ENCODE measurements at places on chromosomes 5 and 9.

- DNase-seq = no peak
These were observed 62.6 kb upstream of the C6 start for GRCh38 chr5:41275813-41276512.

- no peak for DNase-seq
These were observed 1020.2 kb downstream of the NR2F1-AS1 start for GRCh38 chr5:92560698-92561401.

- no peak for DNase-seq
These were observed 15.2 kb upstream of the SPATA9 start for GRCh38 chr5:95697781-95698681.

GRCh38 chr5:164742025-164742424 lies 1236.6 kb downstream of the MAT2B start:
- no peak for DNase-seq

DNA sequence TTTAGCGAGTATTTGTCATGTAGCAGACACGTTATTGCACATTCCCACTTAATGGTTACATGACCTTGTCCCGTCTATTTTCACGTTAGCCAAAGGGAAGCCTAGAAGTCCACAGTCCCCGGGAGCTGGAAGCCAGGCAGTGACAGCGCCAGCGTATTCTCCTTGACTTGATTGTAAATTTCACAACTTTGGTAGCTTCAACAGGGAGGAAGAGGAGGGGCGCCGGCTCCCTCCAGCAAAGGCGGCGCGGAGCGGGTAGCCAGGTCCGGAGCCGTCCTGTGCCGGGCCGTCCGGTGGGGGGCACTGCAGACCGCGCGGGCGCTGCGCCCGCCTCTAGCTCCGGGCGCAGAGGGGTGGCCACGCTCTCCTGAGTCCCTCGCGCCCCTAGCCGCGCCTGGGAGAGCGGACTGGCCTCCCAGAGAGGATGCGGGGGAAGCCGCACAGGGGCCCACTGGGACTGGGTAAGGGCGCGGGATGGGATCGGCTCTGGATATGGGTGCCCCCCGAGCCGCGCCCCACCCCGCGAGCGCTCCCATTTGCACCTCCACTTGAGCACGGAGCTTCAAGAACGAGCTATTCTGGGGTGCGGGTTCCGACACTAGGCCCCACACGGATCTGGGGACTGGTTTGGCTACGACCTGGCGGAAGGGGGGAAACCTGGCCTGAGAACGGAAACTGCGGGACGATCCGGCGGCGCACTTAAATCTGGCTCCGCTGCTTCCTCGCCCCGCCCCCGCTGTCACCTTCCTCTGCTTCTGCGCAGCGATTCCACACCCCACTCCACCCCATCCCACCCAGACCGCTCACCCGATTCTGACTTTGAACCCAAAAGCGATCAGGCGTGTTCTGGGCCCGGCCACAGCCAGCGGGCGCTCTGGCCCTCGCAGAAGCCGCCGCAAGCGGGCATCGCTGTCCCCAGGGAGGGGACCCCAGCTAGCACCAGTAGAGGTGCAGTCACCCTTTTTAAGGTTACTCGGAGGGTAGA lies 23.8 kb downstream of the KLF4 start:
- DNase-seq = peak; percentile 58

DNA sequence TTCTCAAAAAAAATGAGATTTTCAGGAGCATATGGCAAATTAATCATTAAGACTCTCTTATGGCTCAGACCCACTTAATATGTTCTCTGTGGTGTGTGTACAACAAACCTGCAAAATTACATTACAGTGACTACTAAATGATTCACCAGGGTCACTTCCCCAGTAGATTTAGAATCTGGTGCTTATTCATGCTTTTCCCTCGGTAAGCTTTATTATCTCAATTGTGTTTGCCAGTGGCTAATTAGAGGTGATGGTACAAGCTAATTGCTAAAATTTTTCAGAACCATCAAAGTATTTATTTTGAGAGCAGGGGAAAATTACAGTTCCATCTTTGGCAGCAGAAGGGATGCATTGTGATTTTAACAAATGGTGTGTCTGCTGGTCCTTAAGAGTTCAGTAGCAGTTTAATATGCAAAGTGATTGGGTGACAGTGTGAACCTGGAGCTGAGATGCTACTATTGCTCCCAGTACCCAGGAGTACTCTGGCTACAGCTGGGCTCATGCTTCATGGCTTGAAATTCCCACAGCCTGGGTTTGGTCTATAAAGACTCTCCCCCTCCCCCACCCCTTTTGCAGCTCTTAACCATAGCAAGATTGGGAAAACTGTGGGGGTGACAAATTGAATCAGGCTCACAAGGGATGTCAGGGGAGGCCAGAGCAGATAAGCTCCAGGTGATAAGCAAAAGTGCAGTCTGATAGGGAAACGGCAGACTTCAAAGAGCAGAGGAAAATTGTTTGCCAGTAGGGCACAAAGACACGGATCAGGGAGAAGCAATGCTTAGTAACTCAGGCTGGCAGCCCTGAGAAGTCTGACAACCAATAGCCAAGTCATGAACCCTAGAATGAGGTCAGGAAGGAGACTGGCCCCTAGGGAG lies 92.8 kb upstream of the RAD23B start:
- DNase-seq = no peak

DNA sequence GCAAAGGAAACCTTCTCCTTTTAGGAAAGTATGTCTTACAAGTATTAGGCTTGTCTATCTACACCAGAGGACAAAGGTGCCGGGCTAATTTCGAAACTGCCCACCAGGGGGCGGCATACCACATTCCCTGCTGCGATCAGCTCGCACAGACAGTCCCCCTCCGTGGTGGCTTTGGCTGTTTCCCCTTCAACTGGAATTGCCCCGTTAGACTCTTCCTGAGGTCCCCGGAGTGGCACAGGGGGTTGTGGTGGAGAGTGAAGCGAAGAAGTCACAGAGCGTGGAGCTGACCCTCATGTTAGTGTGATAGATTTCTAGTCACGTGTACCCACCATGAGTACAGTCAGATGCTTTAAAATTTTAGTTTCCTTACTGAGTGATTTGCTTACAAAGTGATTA lies 17.5 kb downstream of the PTTG1 start:
- DNase-seq = peak; percentile 6

GRCh38 chr9:116594547-116594946 lies 92.6 kb upstream of the TRIM32 start:
- DNase-seq = peak; percentile 35

DNA sequence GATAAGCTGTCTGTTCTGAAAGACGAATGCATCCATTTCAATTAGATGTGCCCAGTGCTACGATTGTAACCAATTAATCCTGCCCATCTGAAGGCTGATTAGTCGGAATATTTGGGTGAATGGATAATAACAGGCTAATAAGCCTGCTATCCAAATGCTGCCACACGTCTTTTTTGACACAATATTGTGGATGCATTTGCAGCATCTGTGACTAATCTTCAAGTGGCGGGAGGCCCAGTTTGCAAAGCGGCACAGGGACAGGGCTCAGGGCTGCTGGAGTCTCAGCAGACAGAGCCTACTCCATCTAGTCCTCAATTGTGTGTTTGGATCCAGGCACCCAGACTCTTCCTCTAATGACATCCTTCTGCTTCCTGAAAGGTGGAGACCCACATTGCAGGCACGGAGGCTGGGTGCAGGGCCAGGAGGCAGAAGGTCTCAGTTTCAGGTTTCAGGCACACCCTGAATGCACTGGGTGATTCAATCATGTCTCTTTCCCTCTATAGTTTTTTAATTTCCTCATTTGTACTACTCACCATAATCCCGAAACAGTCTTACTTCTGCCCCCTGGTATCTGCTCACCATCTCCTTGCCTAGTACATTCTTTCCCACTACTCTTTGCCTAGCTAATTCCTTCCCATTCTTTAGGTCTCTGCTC lies 169.6 kb downstream of the ASTN2 start:
- DNase-seq = no peak

GRCh38 chr5:10672146-10673016 lies 88.7 kb downstream of the DAP start:
- no peak for DNase-seq

- DNase-seq = peak; percentile 45
These were observed 32.7 kb upstream of the ZCCHC9 start for GRCh38 chr5:81268521-81269196.

DNA sequence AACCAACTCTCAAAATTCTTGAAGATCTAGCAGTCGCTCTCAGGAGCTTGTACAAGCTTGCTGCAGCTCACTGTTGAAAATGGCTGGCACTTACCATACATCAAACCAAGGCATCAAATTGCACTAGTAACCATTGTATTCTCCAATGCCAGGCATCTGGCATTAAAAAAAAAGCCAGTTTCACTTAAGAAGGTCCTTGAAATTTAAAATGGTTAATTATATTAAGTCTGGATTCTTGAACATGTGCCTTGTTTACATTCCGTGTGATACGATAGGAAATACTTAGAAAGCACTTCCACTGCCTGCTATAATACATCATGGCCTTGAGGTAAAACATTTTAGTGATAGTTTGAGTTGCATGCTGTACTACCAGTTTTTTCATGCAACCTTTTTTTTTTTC lies 300.7 kb downstream of the KDM4C start:
- no peak for DNase-seq

DNA sequence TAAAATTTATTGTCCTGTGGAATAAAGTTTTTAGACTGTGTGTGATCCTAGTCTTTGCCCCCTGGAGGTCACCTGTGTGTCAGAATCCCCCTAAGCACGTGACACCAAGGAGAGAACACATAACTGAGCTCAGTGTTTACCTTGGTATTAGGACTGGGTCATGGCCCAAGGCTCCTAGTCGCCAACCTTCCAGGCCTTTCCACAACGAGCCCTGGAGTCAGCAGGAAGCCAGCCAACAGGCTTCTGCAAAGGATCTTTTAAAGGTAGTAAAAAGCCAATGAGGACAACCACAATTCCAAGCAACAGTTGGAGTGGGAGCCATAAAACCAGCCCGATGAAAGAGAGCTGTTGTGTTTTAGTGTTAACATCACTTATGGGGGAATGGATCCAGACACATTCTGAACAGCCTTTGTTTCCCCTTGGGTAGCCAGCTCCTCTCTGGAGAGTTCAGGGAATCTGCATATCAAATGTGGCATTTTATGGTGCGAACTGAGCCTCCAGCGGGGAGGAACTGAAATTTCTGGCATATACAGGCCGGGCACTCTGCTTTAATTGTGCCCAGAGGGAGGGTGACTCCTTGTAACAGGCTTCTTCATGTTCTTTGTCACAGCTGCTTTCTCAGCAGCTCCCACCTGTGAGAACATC lies 239.9 kb downstream of the FSTL4 start:
- DNase-seq = no peak

DNA sequence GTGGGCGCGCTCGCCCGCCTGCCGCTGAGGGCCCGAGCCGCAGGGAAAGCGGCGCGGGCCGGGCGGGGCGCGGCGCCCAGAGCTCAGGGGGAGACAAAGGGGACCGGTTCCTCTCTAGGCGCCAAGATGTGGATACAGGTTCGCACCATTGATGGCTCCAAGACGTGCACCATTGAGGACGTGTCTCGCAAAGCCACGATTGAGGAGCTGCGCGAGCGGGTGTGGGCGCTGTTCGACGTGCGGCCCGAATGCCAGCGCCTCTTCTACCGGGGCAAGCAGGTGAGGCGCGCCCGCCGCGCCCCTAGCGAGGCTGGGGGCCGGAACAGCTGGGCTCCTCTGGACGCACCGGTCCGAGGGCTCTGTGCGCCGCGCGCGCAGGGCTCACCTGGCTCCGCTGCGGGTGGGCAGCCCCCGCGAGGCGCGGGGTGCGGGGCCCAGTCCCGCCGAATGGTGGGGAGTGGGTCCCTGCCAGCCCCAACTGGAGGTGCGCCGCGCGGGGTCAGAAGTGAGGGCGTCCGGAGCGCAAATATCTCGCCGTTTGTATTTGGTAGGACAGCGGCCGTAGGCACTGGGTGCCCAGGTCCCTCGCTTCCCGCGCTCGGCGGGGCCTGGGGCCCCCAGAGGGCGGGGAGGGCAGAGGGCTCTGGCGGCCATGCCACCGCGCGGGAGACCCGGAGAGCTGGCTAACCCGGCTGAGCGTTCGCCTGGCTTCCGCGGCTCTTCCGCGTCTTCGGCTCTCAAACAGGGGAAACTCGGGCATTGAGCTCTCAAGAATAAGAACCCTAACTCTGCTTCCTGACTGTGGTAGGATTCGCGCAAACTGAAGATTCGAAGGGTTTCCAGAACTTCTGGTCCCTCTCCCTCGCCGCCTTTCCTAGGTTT lies 607 bp downstream of the UHRF2 start:
- no peak for DNase-seq

- DNase-seq = no peak
These were observed 1228.0 kb upstream of the C9orf72 start for GRCh38 chr9:28801144-28801799.

DNA sequence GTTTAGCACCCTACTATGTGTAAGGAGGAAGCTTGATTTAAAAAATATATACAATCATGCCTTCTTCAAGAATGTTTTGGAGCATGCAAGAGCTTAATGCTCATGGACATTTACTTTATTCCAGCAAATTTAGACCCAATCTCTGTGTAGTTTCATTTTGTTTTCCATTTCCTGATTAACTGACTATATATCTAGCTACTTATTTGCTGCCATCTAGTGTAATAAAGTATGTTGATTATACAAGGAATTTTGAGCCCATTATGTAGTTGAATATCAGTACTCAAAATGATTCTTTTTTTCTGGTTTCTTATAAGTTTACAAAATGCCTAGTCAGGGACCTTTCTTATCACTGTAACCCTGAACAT lies 100.0 kb upstream of the CCDC152 start:
- DNase-seq = no peak

GRCh38 chr9:114342755-114343440 lies 13.2 kb downstream of the ORM2 start:
- DNase-seq = no peak

DNA sequence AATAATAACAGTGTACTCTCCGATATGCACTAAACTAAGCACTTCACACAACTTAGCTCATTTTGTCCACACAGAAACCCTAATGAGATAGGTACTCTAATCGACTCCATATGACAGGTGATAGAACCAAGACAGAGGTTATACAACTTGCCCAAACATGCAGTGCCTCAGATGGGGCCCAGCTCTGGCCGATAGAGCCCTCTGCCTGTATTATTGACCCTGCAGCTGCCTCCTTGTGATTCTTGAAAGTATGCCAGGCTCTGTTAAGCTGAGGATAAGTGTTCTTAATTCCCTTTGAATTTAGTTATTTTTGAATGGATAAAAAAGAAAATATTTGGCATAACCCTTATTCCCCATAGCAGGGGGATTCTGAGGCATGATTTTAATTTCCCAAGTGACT lies 78.5 kb downstream of the HMHB1 start:
- DNase-seq = no peak

DNA sequence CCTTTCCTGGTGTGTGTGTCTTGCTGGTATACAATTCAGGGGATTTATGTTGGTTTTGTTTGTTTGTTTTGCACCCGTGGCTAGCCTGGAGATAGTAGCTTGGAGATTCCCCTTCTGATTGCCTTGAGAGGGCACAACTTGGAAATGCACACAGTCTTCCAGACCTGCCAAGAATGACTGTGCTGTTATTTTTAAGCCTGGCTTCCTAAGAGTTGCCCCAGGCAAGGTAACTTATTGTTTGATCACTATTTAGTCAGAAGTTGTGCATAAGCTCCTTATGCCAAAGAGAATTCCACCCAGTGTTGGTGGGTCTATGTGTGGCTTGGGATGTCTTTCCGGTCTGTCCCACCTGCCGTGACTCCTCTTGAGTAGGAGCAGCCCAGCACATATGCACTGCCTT lies 421.9 kb upstream of the KCNN2 start:
- DNase-seq = no peak
